ENCODE measurements at places on chromosomes 12 and 14.
A peak's percentile ranks its signal among the peaks of the same experiment; 100 is the strongest.

GRCh38 chr12:15527201-15528080, 205.1 kb downstream of the PTPRO start:
- no peak for DNase-seq

- DNase-seq, result no peak
Observed at GRCh38 chr14:37622231-37622923, 26.9 kb downstream of the TTC6 start.

- no peak for DNase-seq
Observed at GRCh38 chr14:24706351-24706750, 72.4 kb upstream of the GZMB start.

GRCh38 chr12:42705863-42706262, 116.3 kb upstream of the PRICKLE1 start:
- DNase-seq, result no peak

GRCh38 chr12:95600567-95600966, 49.3 kb upstream of the USP44 start:
- DNase-seq, result no peak

DNA sequence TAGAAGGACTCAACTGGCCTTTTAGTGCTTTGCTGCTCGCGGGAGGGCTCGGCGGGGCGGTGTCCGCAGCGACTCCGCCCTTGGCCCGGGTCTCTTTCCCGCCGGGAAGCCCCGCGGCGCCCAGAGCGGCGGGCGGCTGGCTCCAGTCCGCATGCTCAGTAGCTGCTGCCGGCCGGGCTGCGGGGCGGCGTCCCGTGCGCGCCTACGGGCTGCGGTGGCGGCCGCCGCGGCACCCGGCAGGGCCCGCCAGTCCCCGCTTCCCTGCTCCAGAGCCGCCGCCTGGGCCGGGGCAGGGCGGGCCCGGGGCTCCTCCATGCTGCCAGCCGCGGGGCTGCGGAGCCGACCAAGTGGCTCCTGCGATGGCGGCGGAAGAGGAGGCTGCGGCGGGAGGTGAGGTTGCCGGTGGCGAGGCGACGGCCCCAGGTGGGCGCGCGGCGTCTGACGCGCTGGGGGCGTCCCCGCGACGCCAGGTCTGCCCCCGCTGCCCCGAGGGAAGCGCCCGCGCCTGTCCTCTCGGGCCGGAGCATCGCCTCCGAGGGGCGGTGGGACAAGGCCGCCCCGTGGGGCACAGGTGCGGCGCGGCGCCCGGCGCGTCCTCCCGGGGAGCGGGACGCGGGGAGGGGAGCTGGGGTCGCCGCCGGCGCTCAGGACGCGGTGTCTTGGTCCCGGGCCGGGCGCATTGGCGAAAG, at the start of gene BMAL2:
TSS of gene BMAL2 (plus strand) at position 123 of the 689 bp plus-strand sequence. CDS start at position 360, 237 bp downstream.
- DNase-seq, result peak; percentile 8
